ENCODE measurements at places on chromosomes 6 and 20.
A peak's percentile ranks its signal among the peaks of the same experiment; 100 is the strongest.

DNA sequence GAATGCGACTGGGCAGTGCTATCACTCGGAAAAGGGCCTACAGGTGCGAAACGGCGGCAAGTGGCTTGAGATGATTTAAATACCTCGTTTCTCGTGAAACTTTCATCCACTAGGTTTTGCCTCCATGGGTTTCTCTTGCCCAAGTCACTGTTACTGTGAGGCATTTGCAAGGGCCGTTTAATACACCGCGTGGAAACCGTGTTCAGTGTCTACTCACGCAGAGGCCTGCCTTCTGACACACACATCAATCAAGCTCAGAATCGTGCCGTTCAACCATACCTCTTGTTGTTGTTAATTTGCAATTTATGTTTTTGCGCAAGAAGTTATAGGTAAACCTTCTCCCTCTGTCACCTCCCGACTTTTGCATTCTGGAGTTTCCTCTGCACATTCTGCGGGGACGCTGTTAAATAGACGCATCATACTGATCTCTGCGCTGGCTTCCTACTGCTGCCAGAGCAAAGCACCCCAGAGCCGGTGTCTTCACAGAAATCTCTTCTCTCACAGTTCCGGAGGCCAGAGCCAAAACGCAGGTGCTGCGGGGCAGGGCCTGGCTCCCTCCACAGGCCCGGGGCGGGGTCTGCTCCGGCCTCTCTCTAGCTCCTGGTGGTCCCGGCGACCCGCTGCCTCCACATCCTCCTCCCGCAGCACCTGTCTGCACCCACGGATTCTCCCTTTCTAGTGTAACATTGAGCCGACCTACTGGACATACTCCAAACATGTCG, 251.4 kb downstream of the SMOC2 start:
- no peak for DNase-seq

DNA sequence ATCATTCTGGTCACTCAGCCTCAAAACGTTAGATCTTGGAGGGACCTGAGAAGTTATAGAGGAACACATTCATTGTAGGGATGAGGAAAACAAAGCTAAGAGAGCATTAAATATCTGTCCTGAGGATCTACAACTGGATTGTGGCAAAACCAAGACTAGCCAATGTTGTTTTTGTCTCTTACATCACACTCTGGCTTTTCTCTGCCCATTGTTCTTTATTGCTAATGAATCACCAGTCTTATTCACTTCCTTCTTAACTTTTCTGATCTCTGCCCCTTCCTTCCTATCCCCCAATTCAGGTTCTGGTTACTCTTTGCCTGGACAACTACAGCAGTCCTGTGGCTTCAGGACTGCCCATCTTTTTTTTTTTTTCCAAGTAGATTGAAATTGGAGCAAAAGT, 57.0 kb upstream of the PREP start:
- no peak for DNase-seq

DNA sequence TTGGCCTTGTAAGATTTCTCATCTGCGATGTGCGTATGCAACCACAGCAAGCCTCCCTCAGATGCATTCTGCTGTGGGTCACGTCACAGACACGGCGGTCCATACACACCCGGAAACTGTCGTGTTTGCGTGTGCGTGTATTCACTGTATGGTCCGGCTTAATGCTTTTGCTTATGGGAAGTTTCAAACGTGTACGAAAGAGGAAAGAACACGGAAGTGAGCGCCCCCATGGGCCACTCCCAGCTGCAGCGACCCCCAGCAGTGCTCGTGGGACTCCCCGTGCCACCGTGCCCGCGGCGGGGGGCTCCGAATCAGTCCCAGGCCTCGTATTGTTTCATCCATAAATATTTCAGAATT, 10.2 kb downstream of the DLL1 start:
- DNase-seq = no peak

DNA sequence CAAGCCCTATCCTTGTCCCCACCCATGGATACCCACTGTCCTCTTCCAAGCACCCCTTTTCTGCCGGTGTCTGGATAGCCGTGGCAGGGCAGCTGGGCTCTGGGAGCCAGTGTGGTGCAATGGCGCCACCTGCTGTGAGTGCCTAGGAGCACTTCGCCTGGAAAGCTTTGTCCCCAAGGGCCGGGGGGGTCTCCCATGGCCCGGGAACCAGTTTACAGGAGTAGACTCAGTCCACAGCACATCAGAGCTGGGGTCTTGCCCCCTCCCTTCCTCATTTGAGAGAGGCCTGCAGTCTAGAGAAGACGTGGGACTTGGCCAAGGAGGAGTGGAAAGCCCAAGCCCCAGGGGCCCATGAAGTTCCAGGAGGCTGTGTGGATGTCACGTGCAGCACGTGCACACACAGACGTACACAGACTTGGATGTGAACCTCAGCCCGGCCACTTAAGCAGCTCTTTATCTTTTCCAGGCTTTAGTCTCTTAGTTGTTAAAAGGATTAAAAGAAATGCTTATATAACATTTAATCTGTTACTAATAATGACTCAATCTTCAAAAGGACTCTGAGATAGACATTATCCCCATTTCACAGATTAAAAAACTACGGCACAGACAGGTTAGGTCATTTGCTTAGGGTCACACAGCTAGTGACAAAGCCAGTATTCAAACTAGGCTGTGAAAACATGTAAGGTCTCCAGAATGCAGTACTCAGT, 40.9 kb upstream of the CDH22 start:
- DNase-seq = peak; percentile 44

DNA sequence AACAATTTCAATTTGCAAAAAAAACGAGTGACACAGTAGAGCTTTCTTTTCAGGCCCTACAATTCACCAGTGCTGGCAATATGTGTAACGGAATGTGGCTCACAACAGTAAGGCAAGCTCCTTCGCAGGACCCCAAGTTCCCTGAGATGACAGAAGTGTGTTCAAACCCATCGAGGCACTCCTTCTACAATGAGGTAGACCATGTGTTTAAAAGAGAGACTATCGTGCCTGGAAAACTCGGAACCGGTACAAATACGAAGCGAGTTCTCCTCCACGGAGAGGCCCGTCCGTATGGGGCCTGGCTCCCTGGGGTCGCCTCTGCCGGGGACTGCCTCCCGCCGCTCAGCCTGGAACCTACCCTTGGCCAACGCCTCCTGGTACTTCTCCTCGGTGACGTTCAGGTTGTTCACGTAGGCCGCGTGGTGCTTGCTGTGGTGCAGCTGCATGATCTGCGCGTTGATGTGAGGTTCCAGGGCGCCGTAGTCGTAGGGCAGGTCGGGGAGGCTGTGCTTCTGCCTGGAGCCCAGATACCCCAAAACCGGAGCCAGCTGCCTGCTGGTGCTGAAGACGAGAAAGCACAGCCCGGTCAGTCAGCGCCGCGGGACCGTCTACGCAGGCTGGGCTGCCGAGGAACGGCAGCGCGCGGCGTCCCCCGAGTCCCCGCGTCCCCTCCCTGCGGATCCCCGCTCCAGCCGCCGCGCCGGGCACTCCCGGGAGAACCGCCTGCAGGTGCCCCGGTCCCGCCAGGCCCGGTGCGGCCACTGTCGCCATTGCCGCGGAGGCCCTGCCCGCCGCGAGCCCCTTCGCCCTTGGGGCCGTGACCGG, 526 bp downstream of the SOD2 start:
- no peak for DNase-seq

GRCh38 chr6:8536122-8536521, 100.8 kb upstream of the SLC35B3 start:
- no peak for DNase-seq

- peak; percentile 54 for DNase-seq
Observed at GRCh38 chr6:109816452-109817374, 125.6 kb downstream of the FIG4 start.

GRCh38 chr20:36193977-36194712, 39.6 kb downstream of the EPB41L1 start:
- DNase-seq = no peak

- no peak for DNase-seq
Observed at GRCh38 chr20:58046311-58046710, 182.1 kb downstream of the ANKRD60 start.

DNA sequence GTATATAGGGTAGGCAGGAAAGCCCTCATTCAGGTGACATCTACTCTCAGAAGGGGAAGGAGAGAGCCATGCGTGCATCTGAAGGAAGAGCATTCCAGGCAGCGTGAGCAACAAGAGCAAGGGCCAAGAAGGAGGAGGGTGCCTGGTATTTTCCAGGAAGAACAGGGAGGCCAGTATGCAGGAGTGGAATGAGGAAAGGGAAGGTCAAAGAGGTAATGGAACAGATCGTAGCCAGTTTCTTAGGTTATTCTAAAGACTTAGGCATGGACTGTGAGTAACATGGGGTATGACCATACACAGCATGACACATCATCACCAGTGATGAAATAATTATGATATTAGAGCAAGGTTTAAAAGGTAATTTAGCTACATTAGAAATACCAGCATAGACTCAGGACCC, 24.1 kb downstream of the ALDH8A1 start:
- no peak for DNase-seq

GRCh38 chr20:14264869-14265268, 72.5 kb downstream of the FLRT3 start:
- no peak for DNase-seq

GRCh38 chr6:34172961-34173775, 27.3 kb upstream of the GRM4 start:
- no peak for DNase-seq

DNA sequence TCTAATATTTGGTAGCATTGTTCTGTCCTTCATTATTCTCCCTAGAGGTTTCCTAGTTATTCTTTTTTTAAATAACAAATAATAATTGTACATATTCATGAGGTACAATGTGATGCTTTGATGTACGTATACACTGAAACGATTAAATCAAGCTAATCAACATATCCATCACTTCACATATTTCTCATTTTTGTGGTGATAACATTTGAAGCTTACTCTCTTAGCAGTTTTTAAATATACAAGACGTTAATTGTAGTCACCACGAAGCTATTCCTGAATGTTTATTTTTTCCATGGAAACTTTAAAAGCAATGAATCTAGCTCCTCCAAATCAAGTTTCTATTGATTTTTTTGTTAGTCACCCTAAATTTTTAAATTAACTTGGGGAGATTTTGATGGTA, 116.5 kb upstream of the PRND start:
- no peak for DNase-seq

GRCh38 chr6:181049-181654, 111.1 kb upstream of the DUSP22 start:
- no peak for DNase-seq

DNA sequence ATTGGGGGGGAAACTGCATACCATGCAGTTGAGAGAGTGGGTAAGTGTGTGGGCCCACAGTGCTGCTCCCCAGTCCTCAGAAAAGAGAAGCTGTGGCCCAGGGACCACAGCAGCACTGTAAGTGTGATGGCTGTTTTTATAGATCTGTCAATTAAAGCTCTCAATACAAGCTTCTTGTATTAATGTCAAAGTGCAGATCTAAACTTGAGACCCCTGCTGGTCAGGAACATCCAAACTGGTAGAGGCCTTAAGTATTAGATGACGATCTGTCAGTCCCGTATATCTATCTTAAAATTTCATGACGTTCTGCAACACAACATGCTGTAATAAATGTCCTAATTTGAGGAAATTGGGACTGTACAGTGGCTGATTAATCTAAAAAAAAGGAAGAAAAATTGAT, 74.8 kb downstream of the TULP4 start:
- DNase-seq = no peak

DNA sequence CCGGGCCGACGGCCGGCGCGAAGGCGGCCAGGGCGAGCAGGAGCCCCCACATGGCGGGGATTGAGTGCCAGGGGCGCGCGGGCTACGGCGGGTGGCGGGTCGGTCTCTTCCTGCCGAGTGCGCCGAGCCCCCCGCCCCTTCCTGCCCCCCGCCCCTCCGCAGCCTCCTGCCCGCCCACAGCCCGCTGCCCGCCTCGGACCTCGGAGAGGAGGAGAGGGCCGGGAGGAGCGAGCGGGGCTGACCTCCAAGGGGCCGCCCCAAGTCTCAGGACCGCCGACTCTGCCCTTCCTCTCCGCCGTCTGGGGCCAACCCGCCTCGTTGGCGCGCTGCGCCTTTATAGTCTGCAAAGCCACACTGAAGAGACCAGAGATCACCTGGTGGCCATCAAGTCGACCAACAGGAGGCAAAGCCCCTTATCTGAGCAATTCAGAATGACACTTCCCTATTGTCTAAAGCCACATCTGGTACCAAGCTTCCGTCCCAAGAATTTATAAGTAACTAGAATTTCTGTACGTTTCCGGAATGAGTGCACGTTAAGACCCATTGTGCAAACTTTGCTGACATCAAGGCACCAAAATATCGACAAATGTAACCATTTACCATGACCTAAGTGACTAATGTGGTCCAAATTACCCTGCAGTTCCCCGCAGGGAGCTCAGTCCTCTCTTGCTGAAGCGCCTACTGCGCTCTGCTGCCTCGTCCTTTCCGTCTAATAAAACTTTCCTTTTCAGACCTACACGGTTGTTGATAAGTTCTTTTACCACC, at the start of gene CPXM1:
Gene CPXM1, minus strand, starts transcription at position 107 of the 765 bp plus-strand sequence. Its CDS starts 55 bp downstream, at position 52.
- DNase-seq = no peak

- DNase-seq = peak; percentile 86
Observed at GRCh38 chr6:139473231-139473701, 98.8 kb upstream of the CITED2 start.

- no peak for DNase-seq
Observed at GRCh38 chr6:25054469-25054868, 118.7 kb upstream of the RIPOR2 start.

GRCh38 chr6:145544041-145544440, 191.3 kb downstream of the EPM2A start:
- no peak for DNase-seq

DNA sequence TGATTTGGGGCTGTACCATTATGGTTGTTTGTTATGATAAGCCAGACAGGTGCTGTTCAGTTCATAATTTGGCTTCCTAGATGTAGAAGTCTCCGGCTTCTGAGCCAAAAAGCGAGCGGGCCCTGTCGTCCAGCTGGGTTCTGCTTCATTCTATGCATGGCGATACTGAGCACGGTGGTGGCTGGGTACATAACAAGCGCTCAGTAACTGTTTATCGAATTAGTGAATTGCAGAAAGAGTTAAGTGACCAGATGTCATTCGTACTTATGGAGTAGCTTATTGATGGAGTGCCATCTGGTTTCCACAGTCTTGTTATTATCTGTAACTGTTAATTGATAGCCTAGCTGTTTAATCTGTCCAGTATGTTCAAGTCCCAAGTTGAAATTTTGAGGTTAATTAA, 85.0 kb downstream of the DTD1 start:
- DNase-seq = peak; percentile 49

DNA sequence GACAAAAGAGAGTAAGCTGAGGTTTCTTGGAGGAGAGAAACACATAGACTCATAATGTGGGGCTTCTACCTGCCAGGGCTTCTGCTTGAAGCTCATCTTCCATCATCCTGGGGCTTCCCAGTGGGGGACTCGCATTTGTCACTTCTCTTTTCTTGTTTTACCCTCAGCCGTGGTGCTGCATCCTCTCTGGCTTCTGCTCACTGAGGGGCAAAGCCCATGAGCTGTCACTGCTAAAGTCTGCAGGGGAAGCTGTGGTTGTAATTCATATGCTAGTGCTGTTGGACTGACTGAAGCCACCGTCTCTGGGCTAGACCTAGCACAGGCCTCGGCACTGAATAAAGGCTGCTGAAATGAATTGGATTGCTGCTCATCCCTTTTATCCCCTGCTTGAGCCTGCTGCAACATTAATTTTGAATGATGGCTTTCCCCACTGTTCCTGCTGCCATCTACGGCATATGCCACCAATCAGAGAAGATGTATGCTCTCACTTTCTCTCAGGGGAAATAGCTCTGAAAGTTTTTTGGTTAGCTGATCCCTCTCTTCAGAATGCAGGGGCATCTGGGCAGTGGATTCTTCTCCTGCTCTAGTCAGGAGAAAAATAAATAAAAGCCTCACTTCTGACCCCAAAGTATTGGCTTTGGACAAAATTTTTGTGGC, 568.4 kb upstream of the MAP3K7 start:
- no peak for DNase-seq

GRCh38 chr6:6841571-6841970, 253.1 kb downstream of the LY86 start:
- no peak for DNase-seq

All from NCI-H446 (cell line).